Activated T-cell treated with anti-CD3 and anti-CD28 coated beads, Interleukin-2, amount 50 U/mL, for 24 hours (primary cell): ENCODE measurements at places on chromosomes 6 and 20.

DNA sequence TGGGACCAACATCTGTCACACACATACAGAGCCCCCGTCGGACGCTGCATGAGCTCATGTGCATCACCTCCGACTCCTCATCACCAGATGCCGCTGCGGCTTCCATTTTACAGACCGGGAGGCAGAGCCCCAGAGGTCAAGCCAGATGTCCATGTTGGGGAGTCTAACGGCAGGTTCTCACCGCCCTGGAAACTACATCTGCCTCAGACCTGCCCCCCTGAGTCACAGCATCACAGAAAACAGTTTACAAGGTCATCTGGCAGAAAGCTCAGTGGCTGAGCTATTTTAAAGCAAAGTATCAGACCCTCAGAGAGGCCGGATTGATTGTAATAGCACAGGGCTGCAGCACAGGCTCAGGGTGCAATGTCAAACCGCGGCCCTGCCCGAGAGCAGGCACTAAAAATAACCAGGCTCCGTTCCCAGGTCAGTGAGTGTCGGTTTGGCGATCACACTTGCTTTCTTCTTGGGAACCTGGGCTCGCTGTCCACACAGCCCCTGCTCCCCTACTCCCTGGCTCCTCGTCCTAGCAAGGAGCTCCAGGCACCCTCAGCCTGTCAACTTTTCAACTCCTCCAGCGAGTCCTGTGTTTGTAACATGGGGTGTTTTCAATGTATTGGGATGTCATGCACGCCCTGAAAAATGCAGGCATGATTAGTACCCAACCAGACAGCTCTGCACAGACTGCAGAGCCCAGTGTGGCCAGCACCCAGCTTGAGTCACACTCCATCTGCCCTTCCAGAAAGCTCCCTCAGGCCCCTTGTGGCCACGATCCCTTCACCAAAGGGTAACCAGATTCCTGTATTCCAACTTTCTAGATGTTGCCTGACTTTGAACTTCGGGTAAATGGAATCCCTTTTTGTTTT lies 264.5 kb downstream of the CDH4 start:
- DNase-seq = no peak

GRCh38 chr6:145668844-145669243 lies 66.5 kb downstream of the EPM2A start:
- DNase-seq = no peak

GRCh38 chr20:61584851-61585250 lies 332.8 kb downstream of the CDH4 start:
- no peak for DNase-seq

DNA sequence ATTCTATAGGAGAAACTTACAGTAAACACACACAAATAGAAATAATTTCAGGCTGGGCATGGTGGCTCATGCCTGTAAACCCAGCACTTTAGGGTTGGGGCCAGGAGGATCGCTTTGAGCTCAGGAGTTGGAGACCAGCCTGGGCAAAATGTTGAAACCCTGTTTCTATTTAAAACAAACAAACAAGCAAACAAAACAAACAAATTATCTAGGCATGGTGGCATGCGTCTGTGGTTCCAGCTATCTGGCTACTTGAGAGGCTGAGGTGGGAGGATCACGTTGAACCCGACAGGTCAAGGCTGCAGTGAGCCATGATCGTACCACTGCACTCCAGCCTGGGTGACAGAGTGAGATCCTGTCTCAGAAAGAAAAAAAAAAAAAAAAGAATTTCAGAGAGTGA lies 64.0 kb downstream of the NHLRC1 start:
- no peak for DNase-seq

DNA sequence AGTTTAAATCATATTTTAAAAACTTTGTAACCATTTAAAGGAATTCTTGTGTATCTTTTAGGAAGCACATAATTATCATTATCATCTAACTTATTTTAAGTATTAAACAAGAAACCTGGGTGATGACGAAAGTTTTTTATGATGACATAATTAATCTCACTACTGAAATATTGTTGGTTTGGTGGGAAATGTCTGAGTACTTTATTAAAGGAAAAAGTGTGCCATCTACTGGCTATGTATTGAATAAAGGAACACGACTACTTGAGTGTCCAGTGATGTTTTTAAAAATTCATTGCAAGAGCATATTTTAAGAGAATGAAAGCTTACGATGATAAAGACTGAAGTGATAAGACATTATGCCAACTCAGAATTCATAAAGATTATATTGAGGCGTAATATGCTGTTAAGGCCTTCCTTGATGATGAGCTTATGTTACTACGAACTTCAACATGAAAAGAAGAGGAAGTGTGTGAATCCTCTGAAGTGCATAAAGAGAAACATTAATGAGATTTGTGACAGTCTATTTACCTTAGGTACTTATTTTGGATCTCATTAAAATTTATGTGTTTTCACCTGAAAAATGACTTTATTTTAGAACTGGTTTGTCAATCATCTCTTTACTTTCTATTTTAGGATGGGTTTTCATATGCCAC lies 12.0 kb upstream of the TRMT11 start:
- no peak for DNase-seq

GRCh38 chr6:20447581-20448132 lies 46.0 kb downstream of the E2F3 start:
- DNase-seq = no peak

GRCh38 chr20:46129955-46130481 lies 11.9 kb downstream of the CD40 start:
- no peak for DNase-seq

- no peak for DNase-seq
Measured at GRCh38 chr20:8423482-8423881, 291.4 kb downstream of the PLCB1 start.

DNA sequence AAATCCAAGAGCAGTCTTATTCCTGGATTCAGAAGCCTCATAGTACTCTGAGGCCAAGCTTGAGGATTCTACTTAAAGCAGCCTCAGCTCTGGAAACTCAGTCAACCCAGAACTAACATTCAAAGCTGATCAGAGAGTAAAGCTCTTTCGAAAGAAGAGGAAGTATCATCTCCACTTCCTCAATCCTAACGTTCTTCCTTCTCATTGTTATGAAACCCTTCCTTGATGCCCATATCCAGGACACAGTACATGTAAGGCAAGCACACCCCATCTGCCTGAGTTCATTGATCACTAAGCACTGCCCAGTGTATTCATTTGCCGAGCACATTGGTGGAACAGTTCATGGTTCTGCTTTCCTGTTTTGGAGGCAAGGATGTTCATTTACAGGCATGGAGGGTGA lies at the start of gene IPCEF1:
TSS of gene IPCEF1 (minus strand) at position 114 of the 400 bp plus-strand sequence. CDS start 90,856 bp downstream, outside the sequence.
- no peak for DNase-seq

- DNase-seq = no peak
Measured at GRCh38 chr6:41767112-41767833, 12.4 kb downstream of the FRS3 start.

- no peak for DNase-seq
Measured at GRCh38 chr6:34979994-34980393, 90.9 kb downstream of the ANKS1A start.

DNA sequence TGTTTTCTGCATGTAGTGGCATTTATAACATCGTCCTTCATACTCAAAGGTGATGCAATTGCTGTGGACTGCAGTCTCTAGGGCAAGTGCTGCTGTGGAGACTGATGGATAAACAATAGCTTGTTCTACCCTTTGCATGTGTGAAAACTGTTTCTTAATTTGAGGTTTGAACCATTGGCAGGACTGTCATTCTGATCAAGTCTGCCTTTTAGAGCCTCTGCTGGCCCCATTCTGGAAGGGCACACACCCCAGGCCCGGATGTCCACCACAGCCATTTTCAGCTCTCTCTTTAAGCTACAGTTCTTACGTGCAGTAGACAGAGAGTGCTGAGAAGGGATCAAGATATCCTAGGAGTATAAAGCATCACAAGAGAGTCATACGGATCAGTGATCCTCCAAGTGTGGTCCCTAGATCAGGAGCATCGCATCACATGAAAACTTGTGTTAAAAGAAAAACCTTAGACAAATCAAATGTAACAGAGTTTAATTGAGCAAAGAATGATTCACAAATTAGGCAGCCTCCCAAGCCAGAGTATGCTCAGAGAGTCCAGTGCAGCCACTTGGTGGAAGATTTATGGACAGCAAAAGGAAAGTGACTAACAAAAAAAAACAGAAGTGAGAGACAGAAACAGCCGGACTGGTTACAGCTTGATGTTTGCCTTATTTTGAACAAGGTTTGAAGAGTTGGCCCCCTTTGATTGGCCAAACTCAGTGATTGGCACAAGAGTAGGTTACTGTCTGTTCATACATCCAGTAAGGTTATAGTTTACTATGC lies 52.0 kb downstream of the FRK start:
- DNase-seq = no peak

DNA sequence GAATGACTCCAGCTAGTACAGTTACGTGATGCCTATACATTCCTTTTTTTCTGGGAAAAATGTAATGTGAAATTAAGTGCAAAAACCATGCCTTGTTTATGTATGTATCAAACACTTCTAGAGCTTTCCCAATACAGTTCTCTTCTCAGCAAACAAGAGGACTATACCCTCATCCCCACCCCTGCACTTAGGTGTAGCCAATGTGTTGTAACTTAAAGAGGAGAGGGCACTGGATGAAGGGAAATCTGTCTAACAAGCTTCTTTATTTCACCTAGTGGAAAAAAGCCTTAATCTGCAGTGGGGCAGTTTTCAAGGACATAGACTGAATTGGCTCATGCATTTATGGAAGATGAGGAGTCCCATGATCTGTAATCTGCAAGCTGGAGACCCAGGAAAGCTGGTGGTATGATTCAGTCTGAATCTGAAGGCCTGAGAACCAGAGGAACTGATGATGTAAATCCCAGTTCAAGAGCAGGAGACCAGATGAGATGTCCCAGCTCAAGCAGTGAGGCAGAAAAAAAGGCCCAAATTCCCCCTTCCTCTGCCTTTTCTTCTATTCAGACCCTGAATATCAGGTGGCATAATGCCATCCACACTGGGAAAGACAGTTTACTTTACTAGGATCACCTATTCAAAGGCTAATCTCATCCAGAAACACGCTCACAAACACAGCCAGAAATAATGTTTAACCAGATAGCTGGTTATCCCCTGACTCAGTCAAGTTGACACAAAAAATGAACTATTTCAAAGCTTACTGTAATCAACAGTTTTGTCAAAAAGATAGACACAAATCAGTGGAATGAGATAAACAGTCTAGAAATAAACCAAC lies 25.8 kb upstream of the SLC17A3 start:
- no peak for DNase-seq

GRCh38 chr6:122726649-122727048 lies 52.9 kb upstream of the FABP7 start:
- no peak for DNase-seq

DNA sequence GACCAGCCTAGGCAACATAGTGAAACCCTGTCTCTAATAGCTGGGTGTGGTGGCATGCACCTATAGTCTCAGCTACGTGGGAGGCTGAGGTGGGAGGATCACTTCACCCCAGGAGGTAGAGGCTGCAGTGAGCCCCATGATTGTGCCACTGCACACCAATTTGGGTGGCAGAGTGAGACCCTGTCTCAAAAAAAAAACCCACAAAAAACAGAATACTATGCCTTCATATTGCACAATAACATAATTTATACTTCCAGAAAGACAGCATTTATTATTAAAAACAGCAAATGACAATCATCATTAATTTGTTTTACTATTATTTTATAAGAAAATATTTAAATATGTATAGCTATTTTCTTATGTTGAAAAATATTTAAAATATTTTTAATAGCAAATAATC lies 30.0 kb upstream of the CARMIL1 start:
- DNase-seq = no peak

GRCh38 chr6:2566048-2566447 lies 184.7 kb downstream of the MYLK4 start:
- no peak for DNase-seq

DNA sequence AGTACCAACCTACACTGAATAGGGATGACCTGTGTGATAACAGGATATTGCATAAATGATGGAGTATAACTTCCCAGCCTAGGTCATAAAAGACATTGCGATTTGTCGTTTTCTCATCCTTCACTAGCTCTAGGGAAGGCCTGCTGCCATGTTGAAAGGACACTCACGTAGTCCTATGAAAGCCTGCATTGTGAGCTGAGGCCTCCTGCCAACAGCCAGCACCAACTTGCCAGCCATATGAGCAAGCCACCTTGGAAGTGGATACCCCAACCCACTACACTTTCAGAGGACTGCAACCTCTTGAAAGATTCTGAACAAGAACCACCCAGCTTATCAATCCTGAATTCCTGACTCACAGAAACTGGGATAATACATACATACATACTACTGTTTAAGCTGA lies 3.5 kb upstream of the PANK2 start:
- DNase-seq = no peak
